PC-9 (cell line): ENCODE measurements at places on chromosomes 1 and 21. TPM values are rescaled to one million over a fixed set of nuclear protein-coding genes. Genes with fewer than 3 reads are reported as not detected.

The EXTL1 gene
- 0.13 and 0.63 TPM in 2 replicates for total RNA-seq

GRCh38 chr1:99447721-99448120 lies 183.4 kb downstream of the PLPPR4 start:
- no peak overlapping the region for H3K27ac ChIP-seq
- H3K4me1 ChIP-seq: no peaks in the 10 kb centered on the region
- DNase-seq: no peak
- no peak overlapping the region for H3K4me3 ChIP-seq
- H3K36me3 ChIP-seq: no peaks in the 10 kb centered on the region

DNA sequence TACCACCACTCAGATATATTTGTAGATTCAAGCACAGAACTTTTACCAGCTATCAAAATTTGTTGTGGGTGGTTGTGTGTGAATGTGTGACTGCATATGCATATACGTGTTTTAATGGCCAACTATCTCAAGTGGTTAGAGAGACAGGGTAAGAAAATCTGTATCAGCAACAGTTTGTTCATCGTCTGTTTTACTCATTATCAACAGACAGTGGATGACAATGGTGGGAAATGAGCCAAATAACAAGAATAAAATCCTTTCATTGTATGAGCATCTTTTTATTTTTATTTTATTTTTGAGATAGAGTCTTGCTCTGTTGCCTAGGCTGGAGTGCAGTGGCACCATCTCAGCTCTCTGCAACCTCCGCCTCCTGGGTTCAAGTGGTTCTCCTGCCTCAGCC lies 22.7 kb upstream of the DYNLT5 start:
- H3K4me3 ChIP-seq: no peak overlapping the region
- peaks cover 18% of the 10 kb centered on the region; the same call in 1 of the 2 replicates for H3K4me1 ChIP-seq
- no peak for DNase-seq
- H3K27ac ChIP-seq: no peak overlapping the region

The BEST4 gene
- total RNA-seq: 0.70 and 1.3 TPM in 2 replicates

The CLCA2 gene
- 0.20 and 0.25 TPM in 2 replicates for total RNA-seq

The RGS1 gene
- not detected in 2 replicates for total RNA-seq

- no peak for DNase-seq
- H3K4me1 ChIP-seq: no peaks in the 10 kb centered on the region
- H3K4me3 ChIP-seq: no peak overlapping the region
- no peak overlapping the region for H3K27ac ChIP-seq
- no peaks in the 10 kb centered on the region for H3K27me3 ChIP-seq
These were observed 507.9 kb downstream of the PLA2G4A start for GRCh38 chr1:187336441-187337168.

- no peak overlapping the region for H3K4me3 ChIP-seq
- peaks cover 19% of the 10 kb centered on the region for H3K4me1 ChIP-seq
- no peak for DNase-seq
These were observed 7.5 kb downstream of the C1orf198 start for GRCh38 chr1:230860617-230861384.

- 0 out of 2 replicates have a peak, but pooled peaks cover 5% of the 10 kb centered on the region for H3K27me3 ChIP-seq
- no peak overlapping the region for H3K27ac ChIP-seq
- DNase-seq: no peak
- H3K4me3 ChIP-seq: no peak overlapping the region
- no peaks in the 10 kb centered on the region for H3K36me3 ChIP-seq
These were observed 15.4 kb downstream of the VANGL2 start for GRCh38 chr1:160415696-160416290.
